Astrocyte of the spinal cord (primary cell): ENCODE measurements at places on chromosomes 4 and X.

GRCh38 chr4:150308824-150309472 is 230.7 kb downstream of the DCLK2 start:
- DNase-seq, result peak; percentile 61

- DNase-seq, result no peak
Observed at GRCh38 chr4:138555584-138555983, 313.4 kb upstream of the SLC7A11 start.

DNA sequence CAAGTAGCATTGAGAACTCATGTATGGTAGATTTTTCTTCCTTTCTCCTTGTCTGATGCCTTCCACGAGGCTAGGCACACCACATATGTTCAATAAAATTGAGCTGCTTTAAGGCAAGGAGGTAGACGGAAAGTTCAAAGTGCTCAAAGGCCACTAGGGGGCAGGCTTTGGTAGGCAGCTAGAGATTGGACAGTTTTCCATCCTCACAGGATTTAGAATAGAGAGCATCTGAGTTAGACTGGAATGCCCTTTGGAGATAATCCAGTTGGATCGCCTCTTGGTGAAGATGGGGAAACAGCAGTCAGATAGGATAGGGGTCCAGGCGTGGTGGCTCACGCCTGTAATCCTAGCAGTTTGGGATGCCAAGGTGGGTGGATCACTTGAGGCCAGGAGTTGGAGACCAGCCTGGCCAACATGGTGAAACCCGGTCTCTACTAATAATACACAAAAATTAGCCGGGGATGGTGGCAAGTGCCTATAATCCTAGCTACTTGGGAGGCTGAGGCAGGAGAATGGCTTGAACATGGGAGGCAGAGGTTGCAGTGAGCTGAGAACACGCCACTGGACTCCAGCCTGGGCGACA is 30.4 kb downstream of the ELF4 start:
- DNase-seq, result peak; percentile 63

- DNase-seq, result no peak
Observed at GRCh38 chrX:9147726-9148125, 113.8 kb upstream of the FAM9B start.

- no peak for DNase-seq
Observed at GRCh38 chr4:171478181-171478580, 335.0 kb upstream of the GALNTL6 start.

- DNase-seq, result no peak
Observed at GRCh38 chr4:94168321-94168720, 39.3 kb upstream of the SMARCAD1 start.

- DNase-seq, result peak; percentile 76
Observed at GRCh38 chrX:63560601-63561218, 209.6 kb upstream of the SPIN4 start.
